Stimulated activated CD8-positive, alpha-beta memory T cell treated with anti-CD3 and anti-CD28 coated beads, Interleukin-2, amount 100 ng/mL, for 48 hours (primary cell): ENCODE measurements at places on chromosomes 11 and 22.
A peak's percentile ranks its signal among the peaks of the same experiment; 100 is the strongest.

- DNase-seq: no peak
Measured at GRCh38 chr22:24736526-24737053, 37.9 kb downstream of the PIWIL3 start.

GRCh38 chr11:59225017-59225416, 12.3 kb upstream of the MPEG1 start:
- DNase-seq: no peak

DNA sequence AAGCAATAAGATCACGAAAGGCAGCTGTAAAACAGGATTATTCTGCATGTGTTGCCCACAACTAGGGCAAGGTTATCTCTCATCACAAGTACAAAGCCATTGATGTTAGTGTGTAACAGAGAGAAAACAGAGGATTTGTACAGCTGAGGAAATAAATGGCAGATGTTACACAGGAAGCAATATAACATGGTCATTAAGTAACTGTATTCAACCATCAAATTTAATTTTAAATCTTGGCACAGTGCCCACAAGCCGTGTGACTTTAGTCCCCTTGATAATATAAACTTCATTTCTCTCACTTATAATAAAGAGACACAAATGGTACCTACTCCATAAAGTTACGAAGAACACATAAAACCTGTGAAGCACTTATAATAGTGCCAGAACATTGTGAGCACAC, 17.3 kb downstream of the OR51E2 start:
- DNase-seq: no peak

GRCh38 chr22:37362621-37363020, 64.7 kb downstream of the ELFN2 start:
- DNase-seq: no peak

- DNase-seq: no peak
Measured at GRCh38 chr11:106311531-106312230, 234.2 kb downstream of the AASDHPPT start.

GRCh38 chr11:134670247-134670782, 258.3 kb upstream of the B3GAT1 start:
- no peak for DNase-seq

DNA sequence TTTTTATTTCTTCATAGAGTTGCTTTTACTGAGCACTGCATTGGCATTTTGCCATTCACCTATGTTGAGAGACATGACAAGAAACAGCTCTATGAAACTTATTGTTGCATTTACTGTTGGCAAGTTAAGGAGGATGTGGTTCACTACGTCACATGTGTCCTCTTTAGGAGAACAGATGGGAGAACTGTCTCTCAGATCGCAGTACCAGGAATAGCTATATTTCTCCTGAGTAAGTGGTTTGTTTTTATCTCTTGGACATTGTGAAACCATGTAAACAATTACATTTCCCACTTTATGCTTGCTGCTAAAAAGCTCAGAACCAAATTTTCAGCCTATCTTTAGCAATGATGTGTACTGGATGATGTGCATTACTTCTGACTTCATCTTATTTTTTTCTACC, 34.8 kb upstream of the PSMA1 start:
- DNase-seq: no peak

DNA sequence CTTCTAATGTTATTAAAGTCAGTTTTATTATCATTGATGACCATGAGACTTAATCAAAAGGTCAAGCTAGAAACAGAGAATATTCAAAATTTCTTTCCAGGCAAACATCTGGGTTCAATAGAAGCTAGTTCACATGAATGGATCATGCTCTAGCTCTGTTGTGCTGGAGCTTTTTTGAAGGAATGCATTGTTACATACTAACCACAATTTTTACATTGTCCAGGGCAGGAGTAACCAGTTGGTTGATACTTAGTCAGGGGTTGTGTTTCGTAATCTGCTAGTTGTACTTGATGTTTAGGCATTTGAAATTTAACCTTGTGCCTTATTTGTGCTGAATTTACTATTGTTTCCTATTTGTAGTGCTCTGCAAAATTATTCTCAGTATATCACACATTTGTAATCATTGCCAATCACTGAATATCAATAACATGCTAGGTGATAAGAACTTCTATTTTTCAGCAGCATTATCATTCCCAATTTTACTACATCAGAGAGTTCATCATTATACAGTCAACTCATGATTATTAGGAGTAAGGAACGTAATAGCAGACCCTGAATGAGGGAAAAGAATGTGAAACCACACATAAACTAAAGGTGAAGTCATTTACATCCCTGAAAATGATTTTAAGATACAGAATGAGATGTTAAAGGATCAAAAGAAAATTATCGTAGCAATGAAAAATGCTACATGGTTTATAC, 23.2 kb downstream of the NF2 start:
- no peak for DNase-seq

DNA sequence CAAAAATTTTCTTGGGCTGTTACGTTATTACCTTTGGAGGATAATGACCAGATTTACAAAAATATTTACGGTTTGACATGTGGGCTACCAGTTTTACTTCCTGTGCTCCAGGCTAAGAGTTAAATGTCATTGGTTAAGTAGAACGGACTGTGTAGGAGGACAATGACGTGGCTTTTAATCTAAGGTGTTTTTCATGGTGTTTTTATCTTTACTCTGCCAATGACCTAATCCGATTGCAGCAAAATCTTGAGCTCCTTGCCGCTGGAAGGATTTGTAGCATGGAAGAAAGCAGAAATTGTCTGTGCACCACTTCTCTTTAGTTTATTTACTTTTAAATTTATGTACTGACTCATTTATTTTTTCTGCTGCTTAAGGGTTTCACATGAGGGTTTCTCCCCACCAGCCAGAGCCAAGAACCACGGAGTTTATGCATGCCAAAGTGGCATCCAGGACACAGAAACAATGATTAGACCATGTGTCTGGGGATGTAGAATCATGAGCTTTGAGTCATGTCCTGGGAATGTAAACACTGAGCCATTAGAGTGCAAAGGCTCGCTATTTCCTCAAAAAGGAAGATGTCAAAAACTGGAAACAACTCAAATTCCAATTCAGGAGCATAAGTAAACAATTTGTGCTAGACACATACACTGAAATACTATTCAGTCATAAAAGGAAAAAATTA, 1.9 kb upstream of the CARD16 start:
- no peak for DNase-seq

DNA sequence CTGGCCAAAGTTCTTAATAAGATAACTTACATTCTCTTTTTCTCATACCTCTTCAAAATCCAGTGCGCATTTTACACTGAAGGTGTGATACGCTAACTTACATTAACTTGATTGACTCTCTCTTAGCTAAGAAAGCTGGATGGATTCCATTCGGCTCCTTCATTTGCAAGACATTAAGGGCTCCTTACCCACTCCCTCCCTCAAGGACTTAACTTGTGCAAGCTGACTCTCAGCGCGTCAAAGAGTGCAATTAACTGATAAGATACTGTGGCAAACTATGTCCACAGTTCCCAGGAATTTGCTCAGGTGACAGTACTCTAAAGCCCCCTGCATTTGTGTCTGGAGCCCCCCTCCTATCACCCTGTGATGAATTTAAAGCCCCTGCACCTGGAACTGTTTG, 6.4 kb upstream of the RFPL1 start:
- DNase-seq: no peak

DNA sequence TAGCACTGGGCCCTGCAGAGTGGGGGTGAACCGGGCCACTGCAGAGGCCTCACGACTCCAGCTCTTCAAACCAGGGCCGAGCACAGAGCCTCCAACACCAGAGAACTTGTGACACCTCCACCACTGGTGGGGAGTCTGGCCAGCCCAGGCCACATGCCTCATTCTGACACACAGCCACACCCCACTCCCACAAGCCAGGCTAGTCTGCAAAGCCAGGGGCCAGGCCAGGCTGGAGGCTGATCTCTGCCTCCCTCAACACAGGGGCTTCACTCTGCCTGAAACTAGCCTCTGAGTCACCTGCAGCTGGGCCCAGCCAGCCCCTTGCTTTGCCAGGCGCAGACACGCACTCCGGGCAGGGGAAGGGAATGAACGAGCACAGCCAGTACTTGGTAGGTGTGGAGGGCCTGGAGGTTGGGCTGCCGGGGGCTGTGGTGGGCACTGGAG, 102.9 kb downstream of the MED15 start:
- no peak for DNase-seq

GRCh38 chr11:64360448-64360921, 1.5 kb downstream of the RPS6KA4 start:
- DNase-seq: no peak

- no peak for DNase-seq
Measured at GRCh38 chr11:90629229-90629806, 406.5 kb upstream of the CHORDC1 start.

DNA sequence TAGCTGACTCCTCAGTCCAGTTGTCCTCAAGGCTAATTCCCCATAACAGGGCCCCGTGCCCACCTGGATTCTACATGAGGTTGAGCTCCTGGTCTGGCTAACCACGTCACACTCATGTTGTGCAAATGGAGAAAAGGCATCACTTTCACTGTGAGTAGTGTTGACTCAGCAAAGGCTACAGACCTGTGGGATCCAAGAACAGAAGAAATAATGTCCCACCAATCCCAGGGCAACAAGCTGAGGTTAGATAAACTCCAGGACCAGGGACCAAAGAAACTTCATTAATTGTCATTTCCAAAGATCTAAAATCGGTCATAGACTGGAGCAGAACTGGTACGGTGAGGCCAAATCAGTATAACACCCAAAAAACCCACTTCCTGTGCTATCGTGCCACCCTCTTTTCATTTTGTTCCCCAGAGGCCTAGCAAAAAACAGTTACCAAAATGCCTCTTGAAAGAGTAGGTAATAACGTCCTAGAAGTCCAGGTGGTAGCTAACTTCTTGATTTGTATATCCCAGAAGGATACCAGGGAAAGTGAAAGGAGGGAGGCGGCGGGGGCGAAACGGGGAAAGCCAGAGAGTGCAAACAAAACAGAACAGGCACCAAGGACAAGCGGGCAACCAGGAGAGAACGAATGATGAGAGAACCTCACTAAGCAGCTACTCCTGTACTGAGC, 1.4 kb downstream of the PCSK7 start:
- DNase-seq: no peak

DNA sequence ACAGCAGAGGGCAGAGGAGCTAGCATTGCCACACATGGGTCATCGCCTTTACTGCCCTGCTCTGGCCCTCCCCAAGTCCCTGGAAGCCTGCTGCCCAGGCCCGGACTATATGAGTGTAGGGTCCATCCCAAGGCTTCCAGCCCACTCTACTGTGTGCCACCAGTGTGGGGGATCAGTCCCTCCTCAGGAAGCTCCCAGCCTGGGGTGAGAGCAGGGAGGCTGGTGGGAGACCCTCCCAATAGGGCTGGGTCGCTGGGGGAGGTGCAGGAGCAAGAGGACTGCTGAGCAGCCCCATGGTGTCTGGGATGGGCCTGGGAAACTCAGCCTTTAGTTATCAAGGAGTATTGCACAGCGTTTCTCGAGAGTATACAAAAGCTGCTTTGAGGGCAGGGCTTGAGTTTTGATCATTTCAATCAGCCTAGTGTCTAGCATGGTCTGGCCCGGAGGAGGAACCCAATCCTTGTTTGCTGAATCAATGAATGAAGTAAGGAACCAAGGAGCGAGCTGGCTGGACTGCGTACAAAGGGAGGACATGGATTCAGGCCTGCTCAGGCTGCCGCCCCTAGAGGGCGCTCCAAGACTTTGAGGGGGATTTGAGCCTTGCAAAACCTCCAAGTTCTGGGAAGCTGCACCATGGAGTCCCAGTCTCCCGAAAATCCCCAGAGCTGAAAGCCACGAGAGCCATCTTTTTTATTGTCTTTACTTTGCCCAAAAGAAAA, 89.0 kb upstream of the PARVA start:
- peak; percentile 46 for DNase-seq

GRCh38 chr22:27541836-27542235, 259.7 kb downstream of the MN1 start:
- no peak for DNase-seq

GRCh38 chr22:28714043-28714628, 27.5 kb downstream of the CHEK2 start:
- DNase-seq: no peak

GRCh38 chr11:119366690-119367620, 14.5 kb downstream of the USP2 start:
- no peak for DNase-seq

GRCh38 chr11:113141010-113141409, 173.4 kb upstream of the TTC12 start:
- no peak for DNase-seq

- no peak for DNase-seq
Measured at GRCh38 chr11:77557553-77557952, 32.2 kb upstream of the AQP11 start.

GRCh38 chr11:44243086-44243485, 66.9 kb downstream of the ALX4 start:
- DNase-seq: no peak

GRCh38 chr11:59822989-59823566, 12.5 kb upstream of the MRPL16 start:
- DNase-seq: no peak

- DNase-seq: no peak
Measured at GRCh38 chr11:34341931-34342533, 15.8 kb downstream of the ABTB2 start.

DNA sequence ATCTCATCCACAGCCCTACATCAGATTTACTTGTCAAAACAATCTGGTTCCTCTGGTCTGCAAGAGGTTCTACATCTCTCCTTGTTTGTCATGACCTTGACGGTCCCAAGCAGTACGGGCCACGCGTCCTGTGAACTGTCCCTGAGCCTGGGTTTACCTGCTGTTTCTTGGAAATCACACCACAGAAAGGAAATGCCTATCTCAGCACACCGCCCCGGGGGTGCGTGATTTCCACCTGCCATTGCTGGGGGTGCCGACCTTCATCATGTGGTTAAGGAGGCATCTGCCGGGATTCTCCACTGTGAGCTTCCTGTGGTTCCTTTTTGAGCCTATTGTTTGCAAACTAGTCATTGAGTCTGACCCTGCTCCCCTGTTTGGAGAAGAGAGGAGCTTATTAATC, 1363.4 kb downstream of the BRD1 start:
- no peak for DNase-seq

DNA sequence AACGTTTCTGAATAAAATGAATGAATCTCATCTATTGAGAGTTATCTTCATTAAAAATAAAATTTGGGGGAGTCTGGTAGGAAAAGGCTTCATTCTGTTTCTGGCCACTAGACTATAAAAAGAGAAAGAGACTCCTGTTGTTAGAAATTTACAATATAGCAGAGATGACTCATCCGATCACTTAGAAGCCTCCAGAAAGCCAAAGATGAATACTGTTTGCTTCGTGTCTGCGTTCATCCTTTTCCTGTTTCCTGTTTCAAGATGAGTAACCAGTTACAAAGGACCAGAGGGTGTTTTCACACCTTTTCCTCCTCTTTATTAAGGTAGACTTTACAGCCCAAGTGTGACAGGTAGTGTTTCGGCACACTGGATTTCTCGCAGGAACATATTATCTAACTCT, 1120.7 kb downstream of the LRRC4C start:
- DNase-seq: no peak
